Stimulated activated CD8-positive, alpha-beta memory T cell treated with anti-CD3 and anti-CD28 coated beads, Interleukin-15, amount 100 ng/mL, for 24 hours (primary cell): ENCODE measurements at places on chromosomes 5 and 9.

GRCh38 chr5:9454012-9454481 is 91.8 kb downstream of the SEMA5A start:
- no peak for DNase-seq

DNA sequence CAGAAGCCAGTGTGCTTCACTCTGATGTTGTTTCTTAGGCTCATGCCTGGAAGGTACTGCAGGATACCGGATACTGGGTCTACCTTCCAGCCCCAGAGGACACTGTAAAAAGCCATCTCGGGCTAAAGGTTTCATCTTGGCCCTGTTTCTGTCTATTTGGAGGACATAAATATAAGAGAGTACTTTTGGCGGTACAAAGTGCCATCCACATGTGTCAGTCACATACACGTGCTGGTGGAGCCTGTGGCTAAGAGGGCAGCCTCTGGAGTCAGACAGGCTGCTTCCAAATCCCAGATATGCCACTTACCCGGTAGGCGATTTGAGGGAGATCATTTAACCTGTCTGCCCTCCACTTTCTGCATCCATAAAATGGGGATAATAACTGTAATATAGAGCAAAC is 160.4 kb downstream of the NR3C1 start:
- DNase-seq: no peak

- no peak for DNase-seq
Observed at GRCh38 chr5:174991847-174992246, 267.5 kb downstream of the MSX2 start.

- DNase-seq: no peak
Observed at GRCh38 chr5:143056339-143056704, 286.1 kb downstream of the ARHGAP26 start.

DNA sequence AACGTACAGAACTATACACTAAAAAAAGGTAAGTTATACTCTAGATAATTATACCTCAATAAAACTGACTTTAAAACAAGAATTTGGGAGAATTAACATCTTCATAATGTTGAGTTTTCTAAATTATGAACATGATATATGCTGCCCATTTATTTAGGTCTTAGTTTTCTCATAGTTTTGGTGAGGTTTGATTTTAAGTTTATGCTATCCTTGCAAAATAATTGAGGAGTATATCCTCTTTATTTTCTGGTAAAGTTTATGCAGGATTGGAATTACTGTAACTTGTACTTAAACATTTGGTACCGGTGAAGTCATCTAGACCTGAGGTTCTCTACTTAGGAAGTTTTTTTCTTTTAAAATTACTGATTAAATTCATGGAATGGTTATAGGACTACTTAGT is 38.9 kb upstream of the RNU6ATAC start:
- DNase-seq: no peak

- DNase-seq: no peak
Observed at GRCh38 chr9:94826644-94827410, 100.3 kb downstream of the AOPEP start.

GRCh38 chr9:37730256-37730655 is 23.3 kb upstream of the TRMT10B start:
- DNase-seq: no peak

- DNase-seq: no peak
Observed at GRCh38 chr9:133971121-133971951, 20.8 kb downstream of the VAV2 start.

GRCh38 chr5:74401946-74402320 is 238.6 kb downstream of the ENC1 start:
- no peak for DNase-seq
